ENCODE measurements at places on chromosomes 7 and 10.

GRCh38 chr7:135459076-135459475 lies 50.8 kb downstream of the CNOT4 start:
- DNase-seq = no peak

- DNase-seq = no peak
These were observed 177.4 kb upstream of the PLXDC2 start for GRCh38 chr10:19638896-19639233.

DNA sequence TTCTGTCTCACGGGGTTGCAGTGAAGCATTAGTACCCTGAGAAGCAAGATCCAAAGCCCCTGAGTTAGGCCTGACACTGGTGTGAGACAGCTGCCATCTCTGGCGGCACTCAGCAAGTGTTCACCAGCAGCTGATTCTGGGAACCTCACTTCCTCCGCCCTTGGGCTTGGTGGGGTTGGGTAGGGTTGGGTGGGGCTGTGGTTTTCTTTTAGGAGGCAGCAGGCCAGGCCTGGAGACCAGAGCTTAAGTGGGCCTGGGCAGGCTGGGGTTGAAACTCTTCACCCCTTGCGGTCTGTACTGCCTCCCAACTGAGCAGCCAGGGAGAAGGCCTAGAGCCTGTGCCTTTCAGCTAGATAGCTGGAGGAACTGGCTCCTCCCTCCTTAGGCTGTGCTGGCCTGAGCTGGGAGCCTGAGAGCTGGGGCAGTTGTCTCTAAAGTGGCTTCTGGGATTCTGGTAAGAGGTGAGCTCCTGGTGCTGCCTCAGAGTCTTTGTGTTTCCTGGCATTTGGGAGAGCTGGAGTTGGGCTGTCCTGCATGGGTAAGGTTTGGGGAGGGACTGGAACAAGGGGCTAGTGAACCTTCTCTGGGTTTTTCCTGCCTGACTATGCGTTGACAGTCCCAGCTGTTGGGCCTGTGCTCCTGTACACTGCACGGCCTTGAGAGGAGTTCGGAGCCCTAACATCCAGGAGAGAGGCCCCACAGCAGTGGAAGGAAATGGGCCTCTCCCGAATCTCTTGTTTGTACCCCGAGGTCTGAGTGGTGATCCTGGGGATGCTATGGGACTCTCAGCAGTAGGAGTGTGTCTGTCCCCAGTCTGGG lies 5.1 kb downstream of the TSPAN14 start:
- no peak for DNase-seq

- DNase-seq = no peak
These were observed 2.7 kb upstream of the PWWP2B start for GRCh38 chr10:132394201-132394811.

GRCh38 chr10:77636282-77636966 lies 1.2 kb downstream of the KCNMA1 start:
- DNase-seq = no peak

DNA sequence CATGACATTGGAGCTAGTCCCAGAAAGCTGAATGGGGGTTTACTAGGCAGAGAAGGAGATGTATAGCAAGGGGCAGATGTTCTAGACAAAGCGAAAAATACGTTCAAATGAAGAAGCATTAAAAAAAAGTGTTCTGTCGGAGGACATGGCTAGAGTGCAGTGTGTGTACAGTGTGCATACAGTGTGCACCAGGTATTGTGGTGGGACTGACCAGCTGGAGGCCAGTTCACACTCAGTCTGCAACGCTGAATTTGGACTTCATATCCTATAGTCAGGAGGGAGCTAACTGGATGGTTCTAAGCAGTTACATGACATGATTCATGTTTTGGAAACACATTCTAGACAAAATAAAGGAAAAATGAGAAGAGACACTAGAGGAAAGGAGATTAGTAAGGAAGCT lies 8.8 kb downstream of the BBIP1 start:
- no peak for DNase-seq

GRCh38 chr7:73978661-73979563 lies 49.1 kb upstream of the ELN start:
- no peak for DNase-seq

GRCh38 chr7:52749880-52750279 lies 285.6 kb upstream of the POM121L12 start:
- no peak for DNase-seq

GRCh38 chr10:15336211-15336610 lies 34.9 kb downstream of the FAM171A1 start:
- no peak for DNase-seq

DNA sequence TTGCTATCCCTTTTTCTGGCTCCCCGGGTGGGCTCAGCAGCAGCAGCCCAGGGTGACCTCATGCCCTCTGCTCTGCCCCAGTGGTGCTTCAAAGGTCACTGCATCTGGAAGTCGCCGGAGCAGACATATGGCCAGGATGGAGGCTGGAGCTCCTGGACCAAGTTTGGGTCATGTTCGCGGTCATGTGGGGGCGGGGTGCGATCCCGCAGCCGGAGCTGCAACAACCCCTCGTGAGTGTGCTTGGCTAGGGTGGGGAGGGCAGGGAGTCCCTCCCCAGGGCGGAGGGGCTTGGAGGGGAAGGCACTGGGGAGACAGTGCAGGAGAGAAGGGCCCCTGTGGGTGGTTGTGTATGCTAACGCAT lies 46.4 kb downstream of the TBATA start:
- DNase-seq = no peak

GRCh38 chr7:4085937-4086691 lies 596.0 kb upstream of the FOXK1 start:
- no peak for DNase-seq

GRCh38 chr10:45557275-45557905 lies 115.2 kb downstream of the ZFAND4 start:
- no peak for DNase-seq

DNA sequence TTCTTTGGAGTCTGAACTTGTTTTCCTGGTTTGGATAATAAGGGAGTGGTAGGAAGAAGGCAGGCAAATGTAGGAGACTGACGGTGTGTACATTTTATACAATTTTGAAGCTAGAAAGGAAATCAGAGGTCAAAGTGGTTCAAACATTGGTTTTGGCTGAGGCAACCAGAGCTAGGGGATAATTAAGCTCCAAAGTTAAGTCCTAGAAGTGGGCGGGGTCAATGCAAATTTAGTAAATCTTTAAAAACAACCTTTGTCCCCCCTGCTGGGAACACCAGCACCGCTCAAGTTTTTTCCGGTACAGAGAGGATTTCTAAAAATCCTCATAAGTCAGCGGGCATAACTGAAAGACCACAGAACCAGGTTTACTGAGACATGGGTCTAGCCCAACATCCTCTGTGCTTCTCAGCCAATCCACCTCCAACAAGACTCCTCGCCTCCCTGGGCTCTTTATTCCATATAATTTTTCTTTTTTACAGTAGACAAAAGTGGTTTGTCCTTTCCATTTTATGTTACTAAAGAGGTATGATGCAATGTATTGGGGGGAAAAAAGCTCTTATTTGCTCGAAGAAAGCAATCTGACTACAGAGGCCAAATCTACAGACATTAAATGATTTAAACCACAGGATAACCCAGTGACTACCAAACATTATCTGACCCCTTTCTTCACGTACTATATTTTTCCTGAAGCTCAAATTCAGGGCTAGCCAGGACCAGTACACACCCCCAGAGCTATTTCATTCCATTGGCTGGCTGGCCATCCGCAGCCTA lies 1.6 kb downstream of the GLUD1 start:
- no peak for DNase-seq

GRCh38 chr7:151838072-151838471 lies 38.8 kb downstream of the PRKAG2 start:
- DNase-seq = no peak

DNA sequence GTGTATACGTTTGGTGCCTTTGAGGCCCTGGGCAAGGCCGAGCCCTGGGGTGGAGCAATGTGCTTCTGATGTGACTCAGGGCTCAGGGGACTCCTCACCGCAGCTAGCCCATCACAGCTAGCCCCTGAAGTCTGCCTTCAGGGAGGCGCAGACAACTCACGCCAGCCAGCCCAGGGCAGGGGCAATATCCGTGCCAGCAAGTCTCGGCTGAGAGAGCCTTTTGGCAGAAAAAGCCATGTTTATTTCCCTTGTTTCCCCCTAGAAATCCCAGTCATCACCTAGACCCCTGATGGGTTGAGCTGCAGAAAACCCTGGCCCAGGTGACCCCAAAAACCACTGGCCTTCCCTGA lies 90.4 kb downstream of the CHST15 start:
- DNase-seq = no peak

DNA sequence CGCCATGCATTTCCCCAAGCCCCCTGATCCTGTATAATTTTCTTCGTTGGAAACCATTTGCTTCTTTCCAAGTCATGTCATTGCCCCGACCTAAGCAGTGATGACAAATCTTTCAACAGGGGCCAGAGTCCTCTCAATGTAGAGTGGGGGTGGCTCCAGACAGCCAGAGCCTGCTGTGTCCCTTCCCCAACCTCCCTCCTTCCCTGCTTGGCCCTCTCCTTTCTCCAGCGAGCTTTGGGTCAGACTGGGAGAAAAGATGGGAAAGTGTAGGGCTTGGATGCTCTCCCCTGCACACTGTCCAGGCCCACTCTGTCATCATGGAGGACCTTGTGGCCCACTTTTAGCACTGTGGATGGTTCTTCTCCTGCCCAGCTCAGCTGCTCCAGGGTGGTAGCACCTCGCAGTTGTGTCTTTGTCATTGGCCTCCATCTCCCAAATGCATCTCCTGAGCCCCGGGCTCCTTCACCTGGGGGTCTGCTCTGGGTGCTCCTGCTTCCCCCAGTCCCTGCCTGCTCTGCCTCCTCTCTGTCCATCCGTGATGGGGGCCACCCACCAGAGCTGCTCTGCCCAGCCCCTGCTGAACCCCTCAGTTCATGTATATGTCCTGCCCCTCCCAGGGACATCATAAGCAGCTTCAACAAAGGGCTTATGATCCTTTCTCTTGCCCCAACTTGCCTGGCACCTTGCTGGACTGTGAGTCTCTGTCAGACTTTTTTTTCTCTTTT lies 37.5 kb downstream of the BTBD16 start:
- no peak for DNase-seq

GRCh38 chr10:3151889-3152565 lies 20.6 kb downstream of the PITRM1 start:
- DNase-seq = no peak

- DNase-seq = no peak
These were observed 63.0 kb downstream of the ABRAXAS2 start for GRCh38 chr10:124864421-124865193.

GRCh38 chr10:31687663-31688482 lies 240.8 kb downstream of the ARHGAP12 start:
- DNase-seq = no peak

DNA sequence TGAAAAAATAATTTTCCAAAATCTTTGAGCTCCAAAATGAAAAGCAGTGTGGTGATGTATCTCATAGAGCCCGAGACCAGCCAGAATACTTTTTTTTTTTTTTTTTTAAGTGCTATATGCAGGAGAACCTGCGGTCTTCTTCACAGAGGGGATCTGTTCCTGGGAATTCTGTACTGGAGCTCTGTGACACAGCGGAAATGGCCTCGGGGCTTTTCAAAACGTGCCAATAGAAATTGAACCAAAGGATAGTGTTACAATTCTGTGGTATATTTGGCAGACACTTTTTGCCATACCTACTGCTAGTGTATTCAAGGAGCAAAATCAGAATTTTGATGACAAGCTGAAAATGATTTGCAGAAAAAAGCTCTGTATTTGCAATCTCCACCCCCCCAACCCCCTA lies 1429.3 kb upstream of the LRRTM3 start:
- no peak for DNase-seq

GRCh38 chr7:8232999-8233847 lies 28.7 kb downstream of the ICA1 start:
- no peak for DNase-seq

- no peak for DNase-seq
These were observed 224.5 kb downstream of the DYNC1I1 start for GRCh38 chr7:95996886-95997285.

- no peak for DNase-seq
These were observed 186.0 kb downstream of the JAZF1 start for GRCh38 chr7:27994639-27995038.

DNA sequence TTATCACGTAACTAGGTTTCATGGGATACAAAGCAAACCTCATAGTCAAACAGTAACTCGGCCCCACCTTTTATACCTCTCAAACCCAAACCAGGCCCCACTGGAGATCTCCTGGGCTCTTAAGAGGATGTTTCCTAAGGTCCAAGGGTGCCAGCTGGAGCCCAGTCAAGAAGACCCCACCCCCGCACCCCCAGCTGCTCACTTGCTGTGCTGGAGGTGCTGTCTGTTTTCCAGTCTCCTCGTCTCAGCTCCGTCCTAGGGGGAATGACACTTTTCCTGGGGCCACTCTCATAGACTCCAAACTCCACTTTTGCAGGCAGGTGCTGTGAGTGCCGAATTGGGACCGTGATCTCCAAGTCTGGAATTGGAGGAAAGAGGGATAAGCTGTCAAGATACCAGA lies 22.7 kb upstream of the TM9SF3 start:
- no peak for DNase-seq

DNA sequence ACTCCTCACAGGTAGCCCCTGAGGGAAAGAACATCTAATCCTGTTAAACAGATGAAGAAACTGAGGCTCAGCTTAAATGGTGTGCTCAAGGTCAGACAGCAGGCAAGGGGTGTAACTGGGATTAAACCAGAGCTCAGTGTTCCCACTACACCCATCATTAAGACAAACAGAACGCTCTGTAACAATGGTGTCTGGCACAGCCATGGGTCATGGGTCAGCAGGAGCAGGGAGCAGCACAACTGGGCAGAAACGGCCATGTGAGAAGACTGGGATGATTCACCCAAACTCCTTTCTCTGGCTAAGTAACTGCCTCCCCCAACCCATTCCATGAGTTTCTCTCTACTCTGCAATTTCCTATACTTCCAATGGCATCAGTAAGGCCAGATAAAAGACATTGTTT lies 85.5 kb upstream of the PDE1C start:
- DNase-seq = no peak

DNA sequence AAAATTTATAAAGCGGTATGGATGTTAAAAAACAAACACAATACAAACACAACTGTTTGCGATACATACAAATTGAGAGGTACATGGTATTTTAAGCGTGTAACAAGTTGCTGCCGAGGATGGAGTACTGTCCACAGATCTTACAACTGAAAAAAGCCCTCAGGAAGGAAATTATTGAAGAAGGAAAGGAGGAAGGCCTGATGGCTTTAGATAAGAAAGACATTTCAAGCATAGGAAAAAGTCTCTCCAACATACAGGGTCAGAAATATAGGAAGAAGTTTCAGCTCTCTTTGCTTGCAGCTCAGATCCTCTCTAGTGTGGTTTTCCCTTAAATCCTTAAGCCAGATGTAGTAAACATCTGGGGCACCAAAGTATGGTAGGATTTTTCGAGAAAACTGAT lies 25.0 kb downstream of the RBM28 start:
- DNase-seq = no peak

- DNase-seq = no peak
These were observed 70.0 kb upstream of the CYP26C1 start for GRCh38 chr10:92990615-92991014.

GRCh38 chr7:89731751-89732445 lies 422.4 kb upstream of the STEAP1 start:
- no peak for DNase-seq

Measured in activated gamma-delta T cell (primary cell).